ENCODE measurements at places on chromosomes 4 and X.

GRCh38 chr4:173436149-173436579, 37.2 kb upstream of the SCRG1 start:
- DNase-seq: no peak

DNA sequence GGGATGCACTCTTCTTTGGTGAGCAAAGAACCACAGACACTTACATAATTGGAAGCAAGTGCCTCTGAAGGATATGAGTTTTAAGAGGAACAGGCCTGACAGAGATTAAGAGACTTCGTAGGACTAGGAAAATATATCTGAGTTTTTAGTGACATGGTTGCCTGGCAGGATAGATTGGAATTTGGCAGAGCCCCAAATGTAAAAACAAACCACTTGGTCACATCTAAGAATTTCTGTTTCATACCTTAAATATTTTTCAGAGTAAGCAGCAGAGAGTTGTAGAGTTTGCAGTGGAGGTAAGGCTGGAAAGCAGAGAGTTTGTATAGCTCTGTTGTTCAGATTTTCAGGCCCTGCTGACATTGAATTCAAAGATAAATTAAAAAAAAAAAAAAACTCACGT, 150.1 kb upstream of the MAGEB2 start:
- no peak for DNase-seq

GRCh38 chr4:128776794-128777216, 32.7 kb upstream of the JADE1 start:
- no peak for DNase-seq

- DNase-seq: no peak
These were observed 103.6 kb downstream of the COMMD8 start for GRCh38 chr4:47359891-47360290.

DNA sequence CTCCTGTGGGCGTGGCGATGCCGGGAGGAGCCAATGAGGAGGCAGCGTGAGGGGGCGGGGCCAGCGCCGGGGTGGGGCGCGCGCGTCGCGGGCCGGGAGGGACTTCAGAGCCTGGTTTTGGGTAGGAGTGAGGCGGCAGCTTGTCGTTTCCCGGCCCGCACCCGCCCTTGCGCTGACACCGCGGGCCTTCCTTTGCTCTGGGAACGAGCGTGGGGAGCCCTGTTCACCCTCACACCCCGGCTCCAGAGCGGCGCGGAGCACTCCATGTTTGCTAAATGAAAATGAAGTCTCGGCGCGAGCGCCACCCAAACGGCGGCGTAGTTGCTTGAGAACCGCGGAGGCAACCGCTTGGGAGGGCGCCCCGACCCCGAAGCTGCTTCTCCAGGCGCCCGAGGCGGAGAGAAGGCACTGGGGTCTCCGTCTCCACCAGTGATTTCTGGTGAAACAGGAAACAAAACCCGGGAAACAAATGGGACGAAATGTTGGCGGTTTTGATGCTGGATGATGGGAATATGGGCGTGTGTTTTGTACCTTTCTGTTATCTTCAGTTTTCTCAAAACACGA, 497 bp upstream of the GRPEL1 start:
- peak; percentile 98 for DNase-seq

GRCh38 chrX:69128588-69128987, 36.7 kb downstream of the PJA1 start:
- no peak for DNase-seq

DNA sequence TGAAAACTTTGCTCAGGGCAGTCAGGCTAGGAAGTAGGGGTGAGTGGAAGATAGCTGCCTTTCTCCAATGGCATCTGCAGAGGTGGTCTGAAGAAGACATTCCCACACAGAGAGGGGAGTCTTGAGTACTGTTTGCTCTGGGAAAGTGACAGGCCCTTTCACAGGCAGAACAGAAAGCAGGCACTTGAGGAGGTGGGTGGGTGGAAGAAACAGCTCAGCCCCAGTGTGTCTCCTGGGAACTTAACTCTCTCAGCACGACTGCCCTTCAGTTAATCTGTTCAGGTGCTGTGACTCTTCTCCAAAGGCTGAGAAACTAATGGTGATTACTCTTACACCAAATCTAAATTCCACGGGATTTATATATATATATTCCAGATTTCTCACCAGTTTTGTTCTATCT, 28.3 kb downstream of the ENOPH1 start:
- DNase-seq: no peak

DNA sequence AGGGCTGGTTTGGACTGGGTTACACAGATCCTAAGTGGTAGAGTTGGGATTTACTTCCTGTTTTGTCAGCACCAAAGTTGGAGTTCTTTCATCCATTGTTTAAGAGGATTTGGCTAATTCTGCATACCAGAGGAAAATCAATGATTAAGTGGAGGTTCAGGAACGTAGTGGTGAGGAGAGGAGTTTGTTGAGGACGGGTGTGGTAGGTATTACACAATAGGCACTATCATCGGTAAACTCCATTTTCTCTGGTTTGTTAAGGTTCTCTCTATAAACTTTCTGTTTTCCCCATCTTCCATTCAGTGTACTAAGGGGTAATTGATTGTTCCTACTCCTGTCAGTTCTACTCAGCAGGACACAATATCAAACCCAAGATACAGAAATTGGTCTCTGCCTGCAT, 107.5 kb upstream of the VCX2 start:
- no peak for DNase-seq

- DNase-seq: no peak
These were observed 8.7 kb downstream of the SMIM10 start for GRCh38 chrX:134999469-134999868.

GRCh38 chr4:70808151-70808550, 31.5 kb downstream of the GRSF1 start:
- no peak for DNase-seq

GRCh38 chrX:25079020-25079419, 63.3 kb upstream of the ARX start:
- DNase-seq: no peak

DNA sequence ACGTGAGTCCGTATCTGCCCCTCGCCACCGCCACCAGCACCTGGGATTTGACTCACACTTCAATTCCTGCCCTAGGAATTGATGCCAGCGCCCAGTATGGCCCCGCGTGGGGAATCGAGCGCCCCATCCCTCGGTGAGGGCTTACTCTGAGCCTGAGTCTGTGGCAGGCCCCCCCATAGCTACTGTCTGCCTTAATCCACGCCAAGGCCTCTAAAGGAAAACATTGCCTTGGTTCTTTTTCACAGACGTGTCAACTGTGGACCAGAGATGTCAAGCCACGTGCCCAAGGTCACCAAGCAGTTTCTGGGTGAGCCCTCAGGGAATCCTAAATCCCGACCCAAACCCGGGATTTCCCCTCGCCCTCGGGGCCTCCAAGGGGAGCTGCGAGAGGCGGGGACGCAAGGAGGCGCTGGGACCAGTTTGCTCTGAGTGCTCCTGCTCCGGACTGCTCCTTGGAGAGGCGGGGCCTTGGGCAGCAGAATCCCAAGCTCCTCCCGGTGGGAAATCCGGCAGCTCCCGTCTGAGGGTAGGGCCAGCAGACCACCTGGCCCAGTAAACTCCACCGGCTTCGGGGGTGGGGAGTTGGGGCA, 12.9 kb downstream of the MSX1 start:
- DNase-seq: no peak

GRCh38 chrX:148466292-148466691, 34.1 kb upstream of the AFF2 start:
- no peak for DNase-seq

GRCh38 chrX:49844611-49845010, 15.5 kb downstream of the PAGE4 start:
- no peak for DNase-seq

GRCh38 chrX:40313269-40313668, 215.5 kb upstream of the BCOR start:
- no peak for DNase-seq

GRCh38 chr4:142844782-142845181, 1.3 kb downstream of the INPP4B start:
- DNase-seq: no peak

DNA sequence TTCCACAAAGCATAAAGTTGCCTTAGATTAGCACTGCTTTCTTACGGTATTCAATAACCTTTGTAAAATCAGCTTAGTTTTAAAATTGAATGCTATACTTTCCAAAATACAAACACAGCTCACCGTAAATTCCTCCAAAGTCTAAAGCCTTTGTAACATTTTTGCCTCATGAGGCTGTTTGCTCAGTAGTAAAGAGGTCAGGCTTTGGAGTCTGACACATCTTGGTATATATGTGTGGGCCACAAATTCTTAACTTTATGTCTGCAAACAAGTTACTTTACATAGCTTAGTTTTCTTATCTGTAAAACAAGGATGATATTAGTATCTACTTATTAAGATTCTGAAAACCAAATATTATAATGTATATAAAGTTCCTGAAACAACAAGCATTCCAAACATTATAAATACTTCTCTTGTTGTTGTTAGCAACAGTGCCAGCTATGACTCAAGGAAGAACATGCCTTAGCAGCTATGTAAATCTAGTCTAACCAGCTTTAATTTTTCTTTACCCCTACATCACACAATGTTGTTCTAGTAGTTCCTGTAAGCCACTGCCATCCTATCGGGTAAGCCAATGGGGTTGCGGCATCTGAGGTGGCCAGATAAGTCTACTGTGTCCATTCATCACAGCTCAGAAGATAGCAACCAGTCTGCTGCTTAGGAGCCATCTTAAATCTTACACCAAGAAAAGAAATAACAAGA, 709.0 kb downstream of the KLHL13 start:
- DNase-seq: no peak

GRCh38 chrX:11439846-11440245, 146.6 kb downstream of the AMELX start:
- DNase-seq: no peak

GRCh38 chrX:55011294-55011693, 11.1 kb downstream of the APEX2 start:
- no peak for DNase-seq

- DNase-seq: no peak
These were observed 57.5 kb downstream of the HADH start for GRCh38 chr4:108047199-108047598.

DNA sequence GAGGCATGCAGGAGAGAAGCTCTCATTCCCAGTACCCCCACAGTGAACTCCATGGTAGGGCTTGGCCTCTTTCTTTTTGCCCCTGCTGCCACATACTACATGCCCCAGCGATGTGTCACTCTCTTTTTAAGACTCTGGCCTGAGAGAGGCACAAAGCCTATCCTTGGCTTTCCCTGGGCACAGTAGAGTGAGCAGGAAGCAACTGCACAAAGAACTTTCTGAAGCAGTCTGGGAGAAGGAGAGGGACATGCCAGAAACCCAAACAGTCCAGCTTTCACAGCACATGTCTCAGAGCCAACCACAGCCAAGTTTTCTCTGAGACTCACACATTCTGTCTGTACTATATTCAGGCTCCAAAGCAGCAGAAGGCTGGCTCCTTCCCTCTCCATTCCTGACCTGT, 7.9 kb upstream of the NALF2 start:
- DNase-seq: no peak

DNA sequence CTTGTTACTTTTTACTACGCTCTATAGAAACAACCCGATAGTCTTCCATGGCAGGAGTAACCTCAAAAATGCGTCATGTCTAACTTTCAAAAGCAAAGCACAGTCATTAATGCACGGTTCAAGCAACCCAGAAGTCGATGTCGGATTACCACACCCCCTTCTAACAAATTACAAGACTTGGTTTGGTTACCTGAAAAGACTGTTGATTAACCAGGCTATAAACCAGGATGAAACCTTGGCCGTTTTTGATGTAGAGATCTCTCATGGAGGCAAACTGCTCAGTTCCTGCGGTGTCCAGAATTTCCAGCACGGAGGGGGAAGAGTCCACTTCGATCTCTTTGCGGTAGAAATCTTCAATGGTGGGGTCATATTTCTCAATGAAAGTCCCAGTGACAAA, 2.4 kb downstream of the RAP2C start:
- DNase-seq: no peak

GRCh38 chr4:5165420-5166369, 114.4 kb downstream of the STK32B start:
- no peak for DNase-seq

GRCh38 chrX:134431894-134432293, 28.1 kb upstream of the HPRT1 start:
- DNase-seq: no peak

- DNase-seq: no peak
These were observed 154.9 kb upstream of the TECRL start for GRCh38 chr4:64564126-64564525.

DNA sequence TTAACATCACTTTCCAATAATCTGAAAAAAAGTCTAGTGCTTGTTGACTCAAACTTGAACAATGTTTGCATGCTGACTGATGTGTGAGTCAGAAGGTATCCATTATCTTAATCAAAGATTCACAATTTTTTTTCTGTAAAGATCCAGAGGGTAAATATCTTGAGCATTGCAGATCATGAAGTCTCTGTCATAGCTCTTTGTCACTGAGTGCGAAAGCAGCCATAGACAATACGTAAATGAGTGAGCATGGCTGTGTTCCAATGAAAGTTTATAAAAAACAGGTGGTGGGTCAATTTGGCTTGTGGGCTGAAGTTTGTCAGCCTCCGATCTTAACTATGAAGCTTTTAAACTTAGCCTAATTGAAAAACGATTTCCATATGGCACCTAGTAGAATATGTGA, 37.7 kb downstream of the NHS start:
- no peak for DNase-seq

GRCh38 chr4:10237131-10237530, 120.5 kb upstream of the WDR1 start:
- DNase-seq: no peak

DNA sequence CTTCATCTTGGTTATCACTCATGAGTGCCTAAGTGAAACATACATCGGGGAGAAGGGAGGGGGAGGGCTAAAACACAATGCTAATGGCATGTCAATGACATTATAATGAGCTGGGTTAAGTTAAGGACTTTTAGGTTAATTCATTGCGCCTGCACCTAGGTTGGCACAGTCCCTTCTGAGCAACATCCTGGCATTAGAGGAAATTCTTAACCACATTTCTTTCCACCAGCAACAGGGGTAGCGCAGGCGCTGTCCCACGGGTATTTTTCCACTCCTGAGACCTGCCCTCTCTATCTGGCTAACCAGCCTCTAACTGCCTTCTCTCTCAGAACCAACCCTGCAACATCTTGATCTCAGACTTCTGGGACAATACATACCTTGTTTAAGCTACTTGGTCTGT, 39.0 kb upstream of the PROM1 start:
- peak; percentile 7 for DNase-seq

- DNase-seq: no peak
These were observed 92.2 kb downstream of the GEMIN8 start for GRCh38 chrX:13937370-13938050.

Measured in activated CD8-positive, alpha-beta memory T cell treated with anti-CD3 and anti-CD28 coated beads for 1 hour (primary cell).